ENCODE measurements at places on chromosomes 3 and 15.

- DNase-seq: no peak
Observed at GRCh38 chr3:11637901-11638458, 5.7 kb downstream of the VGLL4 start.

DNA sequence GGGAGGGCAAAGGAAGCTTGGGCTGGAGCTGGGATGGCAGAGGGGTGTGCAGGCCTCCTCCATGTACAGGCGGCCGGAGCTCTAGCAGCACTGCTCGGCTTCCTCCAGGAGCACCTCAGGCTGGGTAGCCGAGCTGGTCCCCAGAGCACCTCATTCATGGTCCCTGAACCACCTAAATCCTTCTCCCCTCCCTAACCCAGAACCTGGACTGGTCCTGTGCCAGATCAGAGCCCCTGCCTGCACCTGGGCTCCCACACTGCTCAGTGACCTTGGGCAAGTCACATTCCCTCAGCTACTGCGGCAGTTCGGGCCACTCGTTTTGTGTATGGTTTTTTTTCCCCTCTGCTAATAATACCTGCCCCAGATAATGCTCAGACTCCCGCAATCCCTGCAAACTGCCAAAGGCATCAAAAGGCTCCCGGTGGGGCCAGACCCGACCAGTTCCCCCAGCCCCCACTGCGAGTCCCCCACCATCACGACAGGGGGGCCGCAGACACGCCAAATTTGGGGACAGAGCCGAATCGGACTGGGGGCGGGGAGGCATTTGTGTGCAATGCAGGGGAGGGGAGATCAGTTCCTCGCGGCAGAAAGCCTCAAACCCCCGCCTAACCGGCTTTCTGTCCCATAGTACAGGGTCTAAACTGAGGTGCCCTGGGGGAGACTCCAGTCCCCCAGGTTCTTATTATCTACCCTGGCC is 1.3 kb downstream of the SEMA7A start:
- DNase-seq: no peak

- no peak for DNase-seq
Observed at GRCh38 chr3:42664438-42664803, 10.9 kb downstream of the ZBTB47 start.

DNA sequence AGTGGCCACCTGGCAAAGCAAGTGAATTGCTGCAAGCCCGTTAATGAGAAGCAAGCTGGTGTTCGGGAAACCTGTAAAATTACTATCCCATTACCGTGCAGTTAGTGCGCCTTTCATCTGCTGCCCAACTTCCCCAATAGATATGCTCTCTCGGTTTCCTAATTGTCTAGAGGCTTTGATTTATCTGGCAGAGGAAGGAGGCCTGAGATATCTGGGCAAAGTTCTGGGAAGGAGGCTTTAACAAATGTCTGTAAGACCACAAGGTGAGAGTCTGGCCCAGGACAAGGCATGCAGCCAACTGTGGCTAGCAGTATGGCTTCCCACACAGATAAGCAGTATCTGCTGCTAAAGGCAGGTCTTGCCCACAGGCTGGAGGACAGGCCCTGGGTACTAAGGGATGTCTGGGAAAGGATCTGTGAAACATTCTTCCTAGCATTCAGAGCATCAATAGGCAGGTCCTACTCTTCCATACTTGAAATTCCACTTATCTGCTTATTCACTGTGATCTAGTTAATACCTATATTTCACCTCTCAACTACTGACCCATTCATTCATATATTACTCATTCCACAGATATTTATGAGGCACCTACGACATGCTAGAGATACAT is 130.0 kb upstream of the SLC2A2 start:
- DNase-seq: no peak

DNA sequence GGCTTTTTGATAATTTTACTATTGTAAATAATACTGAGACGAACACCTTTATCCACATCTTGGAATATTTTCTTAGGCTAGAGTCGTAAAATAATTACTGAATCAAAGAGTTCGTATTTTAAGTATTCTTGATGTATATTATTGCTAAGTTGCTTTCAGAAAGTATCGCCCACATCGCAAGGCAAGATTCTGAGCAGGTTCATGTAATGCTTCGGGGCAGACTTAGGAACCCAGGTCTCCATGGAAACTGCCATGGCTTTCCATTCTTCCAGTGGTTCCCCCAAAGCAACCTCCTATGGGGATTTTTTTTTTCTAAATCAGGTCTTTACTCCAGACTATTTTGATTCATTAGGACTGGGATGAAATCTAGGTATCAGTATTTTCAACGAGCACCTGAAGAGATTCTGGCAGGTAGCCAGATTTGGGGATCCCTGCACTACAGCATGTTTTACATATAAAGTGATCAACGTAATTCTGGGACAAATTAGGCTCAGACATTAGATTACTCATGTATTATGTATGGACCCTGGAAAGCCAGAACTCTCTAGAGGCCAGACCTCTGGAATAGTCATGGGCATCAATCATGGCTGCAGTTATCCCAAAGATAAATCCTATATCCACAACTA is 86.5 kb downstream of the B3GNT5 start:
- DNase-seq: no peak

DNA sequence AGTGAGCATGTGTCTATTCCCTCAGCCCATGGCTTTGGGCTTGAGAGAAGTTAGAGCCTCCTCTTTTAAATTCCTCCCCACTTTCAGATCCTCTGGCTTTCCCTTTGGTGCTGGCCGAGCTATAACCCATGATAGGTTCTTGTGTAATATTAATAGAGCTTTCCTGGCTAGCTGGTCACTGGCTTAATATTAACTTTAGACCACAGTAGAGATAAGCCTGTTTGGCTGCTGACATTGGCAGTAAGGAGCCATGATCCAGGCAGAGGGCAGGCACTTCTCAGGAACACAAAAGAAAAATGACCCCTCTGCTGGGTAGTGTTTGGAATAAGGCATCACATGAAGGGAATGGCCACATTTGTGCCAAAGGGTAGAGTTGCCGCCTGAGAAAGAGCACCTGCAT is 65.4 kb upstream of the UMPS start:
- no peak for DNase-seq

Data from stimulated activated CD8-positive, alpha-beta memory T cell treated with anti-CD3 and anti-CD28 coated beads, Interleukin-7, amount 100 ng/mL, for 24 hours (primary cell).